Stimulated activated CD8-positive, alpha-beta memory T cell treated with anti-CD3 and anti-CD28 coated beads, Interleukin-7, amount 100 ng/mL, for 1 hour (primary cell): ENCODE measurements at places on chromosomes 13 and 19.

- DNase-seq = no peak
These were observed 12.7 kb downstream of the SGTA start for GRCh38 chr19:2770055-2771013.

DNA sequence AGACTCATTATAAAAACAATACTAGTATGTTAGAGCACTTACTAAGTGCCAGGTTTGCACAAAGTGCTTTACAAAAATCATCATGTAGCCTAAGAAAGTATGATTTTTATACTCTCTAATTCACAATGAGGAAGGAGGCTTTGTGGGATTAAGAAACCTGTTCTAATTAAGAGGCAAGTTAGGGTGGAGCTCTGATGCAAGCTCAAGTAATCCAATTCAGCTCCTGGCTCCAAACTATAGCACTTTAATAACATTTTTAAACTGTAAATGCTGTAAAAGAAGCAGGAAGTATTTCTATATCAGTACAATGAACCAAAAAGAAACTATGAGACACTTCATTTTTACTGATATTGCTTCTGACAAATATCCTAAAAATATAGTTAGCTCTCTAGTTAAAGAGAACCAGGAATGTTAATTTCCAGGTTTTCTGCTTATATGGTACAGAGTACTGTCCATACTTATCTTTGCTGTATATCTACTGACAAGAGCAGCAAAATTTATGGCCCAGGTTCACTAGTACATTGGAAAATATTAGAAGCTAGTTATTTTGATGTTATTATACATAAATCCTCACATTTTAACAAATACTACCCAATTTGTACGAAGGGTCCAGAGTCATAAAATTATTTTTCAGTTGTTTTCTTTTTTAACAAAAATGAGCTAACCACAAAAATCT, 482.0 kb downstream of the DIAPH3 start:
- DNase-seq = no peak

- DNase-seq = no peak
These were observed 18.6 kb upstream of the CYP2S1 start for GRCh38 chr19:41174297-41174928.

GRCh38 chr19:15010501-15011300, 31.0 kb upstream of the SLC1A6 start:
- DNase-seq = no peak

- DNase-seq = no peak
These were observed 4.6 kb upstream of the NAA16 start for GRCh38 chr13:41306271-41307145.

DNA sequence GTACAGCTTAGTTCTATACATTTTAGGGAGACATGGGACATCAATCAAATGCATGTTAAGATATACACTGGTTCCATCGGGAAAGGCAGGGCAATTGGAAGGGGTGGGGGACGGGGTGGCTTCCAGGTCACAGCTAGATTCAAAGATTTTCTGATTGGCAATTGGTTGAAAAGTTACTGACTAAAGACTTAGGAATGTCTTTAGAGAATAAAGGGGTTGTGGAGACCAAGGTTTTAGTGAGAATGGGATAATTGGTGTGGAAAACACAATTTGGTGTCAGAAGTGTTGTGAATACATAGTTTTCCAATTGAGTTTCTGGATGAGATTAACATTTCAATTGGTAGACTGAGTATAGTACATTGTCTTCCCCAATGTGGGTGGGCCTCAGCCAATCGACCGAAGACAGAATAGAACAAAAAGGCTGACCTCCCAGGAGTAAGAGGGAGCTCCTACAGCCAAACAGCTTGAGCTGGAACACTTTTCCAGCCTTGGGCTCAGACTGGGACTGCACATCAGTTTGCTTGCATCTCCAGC, 988 bp upstream of the CCDC169 start:
- no peak for DNase-seq

- no peak for DNase-seq
These were observed 4.9 kb downstream of the PNMA8B start for GRCh38 chr19:46490774-46491173.

DNA sequence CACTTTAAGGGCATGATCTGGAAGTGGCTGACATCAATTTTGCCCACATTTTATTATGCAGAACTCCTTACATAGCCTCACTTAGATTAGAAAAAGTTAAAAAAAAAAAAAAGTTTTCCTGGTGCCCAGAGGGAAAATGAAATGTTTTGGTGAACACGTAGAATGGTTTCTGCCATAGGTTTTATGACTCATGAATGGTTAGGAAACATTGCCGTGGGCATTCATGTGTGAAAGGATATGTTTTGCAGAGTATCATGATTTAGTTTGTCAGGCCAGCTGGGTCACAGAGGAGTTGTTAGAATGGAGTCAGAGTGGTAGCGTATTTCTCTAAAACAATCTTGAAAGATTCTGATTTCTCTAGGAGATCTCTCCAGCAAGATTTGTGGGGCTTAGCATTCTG, 133.8 kb downstream of the MRPL57 start:
- no peak for DNase-seq

DNA sequence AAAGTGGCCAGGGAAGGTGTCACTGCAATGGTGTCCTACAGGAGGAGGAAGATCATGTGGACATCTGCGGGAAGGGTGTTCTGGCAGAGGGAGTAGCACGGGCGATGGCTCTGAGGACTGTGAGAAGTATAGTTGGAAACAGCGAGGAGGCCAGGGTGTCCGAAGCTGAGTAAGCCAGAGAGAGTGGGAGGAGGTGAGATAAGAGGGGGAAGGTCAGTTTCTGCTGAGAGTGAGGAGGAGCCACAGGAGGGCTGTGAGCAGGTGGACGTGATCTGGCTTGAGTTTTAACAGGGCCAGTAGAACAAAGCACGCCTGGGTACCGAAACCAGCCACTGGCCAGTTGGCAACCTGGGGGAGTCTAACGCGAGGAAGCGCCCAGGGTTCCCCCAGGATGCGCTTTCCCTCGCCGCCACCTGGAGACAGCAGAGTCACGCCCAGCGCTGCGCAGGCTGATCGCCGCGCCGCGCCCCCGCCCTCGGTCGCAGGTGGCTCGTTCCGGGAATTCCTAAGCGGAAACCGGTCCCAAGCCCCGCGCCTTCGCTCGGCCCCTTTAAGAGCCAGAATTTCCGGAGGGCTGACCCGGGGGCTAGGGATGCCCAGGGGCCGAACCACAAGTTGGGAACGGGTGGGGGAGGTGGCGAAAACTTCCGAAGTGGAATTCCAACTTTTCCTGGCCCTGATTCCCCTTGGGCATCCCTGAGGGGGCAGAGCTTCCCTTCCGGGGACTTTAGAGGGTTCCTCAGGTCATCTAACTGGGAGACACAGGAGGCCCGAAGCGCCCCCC, 1.1 kb upstream of the LSR start:
- DNase-seq = peak; percentile 41

DNA sequence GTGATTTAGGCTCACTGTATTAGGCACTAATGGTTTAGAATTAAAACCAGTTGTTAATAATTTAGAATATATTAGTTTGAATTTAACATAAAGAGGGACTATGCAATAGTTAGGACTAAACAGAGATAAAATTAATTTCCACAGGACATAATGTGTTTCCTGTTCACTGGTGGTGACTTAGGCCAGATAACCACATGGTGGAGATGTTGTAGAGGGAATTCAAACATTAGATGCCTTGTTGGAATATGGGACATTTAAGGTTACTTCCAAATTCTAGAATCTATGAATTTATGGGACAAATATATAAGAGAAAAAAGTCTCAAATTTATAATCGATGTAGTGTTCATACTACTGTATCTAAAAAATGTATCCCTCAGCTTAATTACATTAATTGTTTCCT, 615.5 kb upstream of the KLHL1 start:
- DNase-seq = no peak

DNA sequence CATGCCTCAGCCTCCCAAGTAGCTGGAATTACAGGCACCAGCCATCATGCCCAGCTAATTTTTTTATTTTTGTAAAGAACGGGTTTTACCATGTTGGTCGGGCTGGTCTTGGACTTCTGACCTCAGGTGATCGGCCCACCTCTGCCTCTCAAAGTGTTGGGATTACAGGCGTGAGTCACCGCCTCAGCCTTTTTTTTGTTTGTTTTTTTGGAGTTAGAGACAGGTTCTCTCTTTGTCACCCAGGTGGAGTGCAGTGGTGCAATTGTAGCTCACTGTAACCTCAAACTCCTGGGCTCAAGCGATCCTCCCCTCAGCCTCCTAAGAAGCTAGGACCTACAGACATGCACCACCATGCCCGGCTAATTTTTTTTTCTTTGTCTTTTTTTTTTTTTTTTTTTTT, 15.6 kb upstream of the NOTCH3 start:
- DNase-seq = no peak

DNA sequence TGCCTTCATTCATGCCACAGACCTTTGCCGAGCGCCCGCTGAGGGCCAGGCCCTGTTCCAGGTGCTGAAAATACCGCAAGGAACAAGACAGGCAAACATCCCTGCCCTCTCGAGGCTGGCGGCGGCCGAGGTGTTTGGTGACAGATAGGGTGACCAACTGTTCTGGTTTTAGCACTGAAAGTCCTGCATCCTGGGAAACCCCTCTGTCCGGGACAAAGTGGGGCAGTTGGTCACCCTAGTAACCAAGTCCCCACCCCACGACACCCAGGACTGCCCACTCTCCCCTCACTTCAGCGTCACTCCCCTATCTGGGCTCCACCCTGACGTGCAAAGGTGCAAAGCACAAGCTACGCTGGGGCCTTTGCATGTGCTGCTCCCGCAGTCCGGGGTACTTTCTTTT, 17.3 kb downstream of the ZBTB7A start:
- DNase-seq = no peak

DNA sequence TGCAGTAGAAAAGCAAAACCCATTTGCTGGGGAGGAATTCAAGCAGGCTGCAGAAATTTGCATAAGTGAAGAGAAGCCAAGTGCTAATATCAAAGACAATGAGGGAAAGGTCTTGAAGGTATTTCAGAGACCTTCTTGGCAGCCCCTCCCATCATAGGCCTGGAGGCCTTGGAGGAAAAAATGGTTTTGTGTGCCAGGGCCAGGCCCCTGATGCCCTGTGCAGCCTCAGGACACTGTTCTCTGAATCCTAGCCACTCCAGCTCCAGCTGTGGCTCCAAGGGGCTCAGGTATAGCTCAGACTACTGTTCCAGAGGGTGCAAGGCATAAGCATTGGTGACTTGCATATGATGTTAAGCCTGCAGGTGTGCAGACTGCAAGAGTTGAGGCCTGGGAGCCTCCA, 463.2 kb upstream of the ATXN8OS start:
- no peak for DNase-seq

DNA sequence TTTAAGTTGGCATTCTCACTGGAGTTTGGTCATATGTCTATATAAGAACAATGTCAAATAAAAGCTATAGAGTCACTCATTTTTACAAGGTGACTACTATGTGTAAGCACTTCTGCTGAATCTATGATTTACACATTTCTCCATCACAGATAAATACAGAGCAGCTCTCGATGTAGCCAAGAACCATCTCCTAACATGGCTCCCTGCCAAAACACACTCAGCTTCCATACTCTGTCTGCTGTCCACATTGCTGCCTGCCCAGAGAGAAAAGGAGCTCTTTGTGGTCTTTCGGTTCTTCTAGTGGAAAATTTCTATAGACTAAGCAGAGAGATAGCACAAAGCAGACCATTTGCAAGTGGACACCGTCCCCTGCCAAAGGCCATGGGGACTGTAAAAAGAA, 190.9 kb upstream of the KLF12 start:
- no peak for DNase-seq

GRCh38 chr13:66532146-66532545, 698.0 kb downstream of the PCDH9 start:
- DNase-seq = no peak

GRCh38 chr13:45863709-45864590, 12.4 kb upstream of the SIAH3 start:
- no peak for DNase-seq

GRCh38 chr13:19070398-19070735, 111.3 kb downstream of the TUBA3C start:
- no peak for DNase-seq

GRCh38 chr13:39232401-39232980, 194.2 kb downstream of the NHLRC3 start:
- no peak for DNase-seq

DNA sequence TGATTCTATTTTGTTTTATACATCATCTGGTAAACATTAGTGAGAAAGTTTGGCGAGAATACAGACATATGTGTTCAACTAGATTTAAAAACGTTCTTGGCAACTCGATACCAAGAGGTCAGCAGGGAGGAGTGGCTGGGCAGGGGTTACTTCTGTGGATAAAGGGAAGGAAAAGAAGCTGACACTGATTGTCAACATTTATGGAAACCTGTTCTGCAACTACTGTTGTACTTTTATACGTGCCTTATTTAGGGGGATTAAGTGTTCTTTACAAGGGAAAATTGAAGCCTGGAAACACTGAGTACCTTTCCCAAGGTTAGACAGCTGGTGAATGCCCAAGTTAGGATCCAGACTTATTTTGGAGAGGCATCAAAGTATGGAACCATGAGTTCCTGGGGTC, 65.0 kb downstream of the MTUS2 start:
- no peak for DNase-seq

DNA sequence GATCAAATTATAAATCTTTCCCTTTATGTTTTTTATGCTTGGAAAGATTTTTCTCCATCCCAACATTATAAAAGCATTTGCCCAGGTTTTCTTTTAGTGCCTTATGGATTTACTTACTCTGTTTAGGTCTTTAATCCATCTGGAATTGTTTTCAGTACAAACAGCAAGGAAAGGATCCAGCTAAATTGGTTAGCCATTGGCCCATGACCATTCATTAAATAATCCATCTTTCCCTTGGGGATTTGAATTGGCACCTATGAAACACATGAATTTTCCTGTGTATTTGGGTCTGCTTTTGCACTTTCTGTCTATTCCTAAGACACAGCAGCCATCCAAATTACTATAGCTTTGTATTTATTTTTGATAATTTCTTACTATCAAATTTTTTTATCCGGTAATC, 28.8 kb upstream of the SHKBP1 start:
- DNase-seq = no peak

DNA sequence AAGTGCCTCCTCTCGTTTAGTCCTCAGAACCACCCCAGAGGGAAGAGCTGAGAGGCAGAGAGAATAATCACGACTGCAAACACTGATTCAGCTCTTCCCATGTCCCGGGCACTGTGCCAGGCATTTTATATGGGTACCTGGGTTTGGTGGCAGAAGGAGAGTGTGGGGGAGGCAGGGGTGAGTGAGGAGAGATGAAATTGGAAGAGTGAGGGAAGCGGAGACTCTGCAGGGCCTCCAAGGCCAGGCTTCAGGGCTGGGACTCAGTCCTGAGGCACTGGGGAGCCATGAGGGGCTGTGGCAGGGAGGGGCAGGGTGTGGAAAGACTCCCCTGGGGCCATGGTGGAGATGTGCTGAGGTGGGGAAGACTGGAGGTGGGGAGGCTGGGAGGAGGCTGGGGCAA, 8.7 kb downstream of the SYNGR4 start:
- no peak for DNase-seq
